ENCODE measurements at places on chromosomes 2 and 18. TPM values are rescaled to one million over a fixed set of nuclear protein-coding genes. Genes with fewer than 3 reads are reported as not detected.

Gene TCF23
- not detected for polyA plus RNA-seq

Gene POLR1B
- polyA plus RNA-seq = 3.6 TPM

Gene SNRPD1
- polyA plus RNA-seq = 8.8 TPM

Gene VWA3B
- not detected for polyA plus RNA-seq

Gene ALPP
- polyA plus RNA-seq = not detected

Gene FAHD2B
- 20.0 TPM for polyA plus RNA-seq

Gene POTEC
- polyA plus RNA-seq = not detected

Gene BMPR2
- polyA plus RNA-seq = 7.9 TPM
